ENCODE measurements at places on chromosomes 6 and 20.

DNA sequence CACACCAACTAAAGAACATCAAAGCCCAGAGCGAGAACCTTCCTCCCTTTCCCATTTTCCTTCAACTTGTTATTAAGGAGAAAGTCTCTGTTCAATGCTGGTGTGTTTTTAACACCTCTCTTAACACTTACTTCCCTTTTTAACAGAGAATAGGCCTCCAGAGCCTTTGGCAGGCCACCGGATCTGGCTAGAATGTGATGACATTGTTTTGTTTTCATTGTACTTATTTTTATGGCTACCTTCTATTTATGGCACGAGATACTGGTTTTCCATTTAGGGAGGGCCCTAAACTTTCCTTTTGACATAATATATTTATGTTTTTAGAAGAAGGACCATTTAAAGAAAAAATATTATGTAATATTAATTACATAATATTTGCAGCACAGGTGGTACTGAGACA is 21.6 kb downstream of the TCF15 start:
- DNase-seq: no peak

DNA sequence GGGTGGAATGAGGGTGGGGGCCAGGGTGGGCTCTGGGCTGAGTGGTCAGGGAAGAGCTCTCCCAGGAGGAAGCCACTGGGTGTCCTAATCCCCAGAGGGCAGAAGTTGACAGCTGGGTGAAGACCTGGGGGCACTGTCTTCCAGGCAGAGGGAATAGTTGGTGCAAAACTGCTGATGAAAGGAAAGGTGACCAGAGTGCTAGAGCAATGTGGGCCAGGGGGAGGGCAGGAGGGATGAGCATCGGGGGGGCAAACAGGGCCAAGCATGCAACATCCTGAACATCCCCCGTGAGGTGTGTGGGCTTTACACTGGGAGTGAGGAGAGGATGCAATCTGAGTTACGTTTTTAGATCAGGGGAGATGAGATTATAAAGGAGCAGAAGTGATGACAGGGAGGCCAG is 97.8 kb downstream of the NOL4L start:
- no peak for DNase-seq

GRCh38 chr6:116476002-116476678 is 15.0 kb downstream of the CALHM6 start:
- no peak for DNase-seq

DNA sequence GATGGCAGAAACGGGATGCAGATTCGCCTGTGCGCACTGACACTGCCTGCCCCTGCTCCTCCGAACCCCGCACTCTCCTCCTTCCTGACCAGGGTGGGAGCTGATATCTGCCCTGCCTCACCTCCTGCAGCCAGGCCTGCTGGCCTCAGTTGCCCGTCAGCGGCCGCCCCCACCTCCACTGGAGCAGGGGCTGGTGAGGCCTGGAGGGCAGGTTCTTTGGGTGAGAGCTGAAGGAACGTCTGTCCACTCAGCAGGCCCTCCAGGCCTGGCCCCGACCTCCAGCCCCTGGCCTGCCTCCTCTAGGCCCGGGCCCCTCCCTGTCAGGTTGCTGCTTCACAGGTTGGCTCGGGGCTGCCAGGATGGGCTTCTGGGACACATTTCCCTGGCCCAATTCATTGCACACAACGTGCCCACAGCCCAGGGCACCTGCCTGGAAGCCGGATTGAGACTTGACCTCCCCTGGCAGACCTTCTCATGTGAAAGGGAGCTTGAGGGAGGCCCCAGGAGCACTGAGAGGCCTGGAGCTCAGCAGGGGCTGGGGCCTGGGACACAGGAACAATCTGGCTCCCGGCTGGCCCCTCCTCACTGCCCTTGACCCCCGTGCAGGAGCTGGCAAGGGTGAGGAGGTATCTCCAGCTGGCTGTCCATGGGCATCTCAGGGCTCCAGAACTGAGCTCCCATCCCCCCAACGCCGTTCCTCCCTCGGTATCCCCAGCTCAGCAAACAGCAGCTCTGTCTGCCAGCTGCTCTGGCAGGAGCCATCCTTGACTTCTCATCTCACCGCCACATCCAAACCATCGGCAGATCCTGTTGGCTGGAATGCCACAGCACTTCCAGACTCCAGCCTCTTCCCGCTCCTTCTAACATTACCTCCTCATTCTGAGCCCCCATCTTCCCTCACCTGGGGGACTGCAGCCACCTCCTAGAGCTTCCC is 39.5 kb downstream of the SPDEF start:
- DNase-seq: no peak

DNA sequence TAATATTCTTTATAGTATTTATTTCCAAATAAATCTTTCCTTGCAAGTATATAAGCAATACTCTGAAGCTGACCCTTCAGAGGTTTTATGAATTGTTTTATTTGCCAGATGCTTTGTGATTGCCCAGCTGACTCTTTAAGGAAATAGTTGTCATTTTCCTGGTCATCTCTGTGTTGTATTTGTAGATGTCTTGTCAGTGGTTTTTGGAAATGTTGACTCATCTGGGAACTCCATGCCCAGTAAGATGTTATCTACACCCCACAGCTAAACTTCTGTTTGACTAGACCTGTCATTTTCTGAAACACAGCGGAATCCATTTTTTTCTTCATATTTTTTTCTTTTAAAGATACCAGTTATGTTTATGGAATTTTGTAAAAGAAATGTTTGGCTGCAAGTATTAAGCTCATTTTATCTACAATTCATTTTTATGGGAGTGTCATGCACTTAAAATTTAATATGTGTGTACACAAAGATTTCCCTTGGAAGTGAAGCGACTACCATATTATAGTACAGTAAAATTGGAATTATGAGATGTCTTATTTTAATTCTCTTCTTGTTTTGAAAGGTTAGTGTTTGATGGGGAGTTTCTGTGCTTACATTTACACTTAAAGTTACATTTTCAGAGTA is 491.0 kb downstream of the NKAIN2 start:
- no peak for DNase-seq

GRCh38 chr6:108771421-108771820 is 76.8 kb upstream of the ARMC2 start:
- no peak for DNase-seq

DNA sequence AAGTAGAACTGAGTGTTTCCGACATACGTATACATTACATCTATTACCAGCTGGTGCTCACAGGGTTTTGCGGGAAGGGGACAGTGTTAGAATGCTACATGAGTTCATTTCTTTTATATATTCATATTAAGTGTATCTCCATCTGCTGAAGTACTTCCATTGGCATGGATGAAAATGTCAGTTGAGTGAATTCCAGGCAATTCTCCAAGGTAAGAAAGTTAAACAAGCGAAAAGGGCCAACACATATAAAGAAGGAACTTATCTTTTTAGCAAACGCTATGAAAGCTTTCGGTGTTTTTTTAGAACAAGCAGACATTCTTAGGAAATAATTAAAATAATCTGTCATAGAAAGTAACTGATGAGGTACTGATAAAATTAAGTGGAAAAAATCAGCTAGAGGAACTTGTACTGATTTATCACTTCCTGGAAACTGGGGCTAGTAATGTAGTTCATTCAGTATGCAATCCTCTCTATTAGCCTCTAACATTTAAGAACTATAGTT is 34.6 kb downstream of the RNF146 start:
- DNase-seq: no peak

DNA sequence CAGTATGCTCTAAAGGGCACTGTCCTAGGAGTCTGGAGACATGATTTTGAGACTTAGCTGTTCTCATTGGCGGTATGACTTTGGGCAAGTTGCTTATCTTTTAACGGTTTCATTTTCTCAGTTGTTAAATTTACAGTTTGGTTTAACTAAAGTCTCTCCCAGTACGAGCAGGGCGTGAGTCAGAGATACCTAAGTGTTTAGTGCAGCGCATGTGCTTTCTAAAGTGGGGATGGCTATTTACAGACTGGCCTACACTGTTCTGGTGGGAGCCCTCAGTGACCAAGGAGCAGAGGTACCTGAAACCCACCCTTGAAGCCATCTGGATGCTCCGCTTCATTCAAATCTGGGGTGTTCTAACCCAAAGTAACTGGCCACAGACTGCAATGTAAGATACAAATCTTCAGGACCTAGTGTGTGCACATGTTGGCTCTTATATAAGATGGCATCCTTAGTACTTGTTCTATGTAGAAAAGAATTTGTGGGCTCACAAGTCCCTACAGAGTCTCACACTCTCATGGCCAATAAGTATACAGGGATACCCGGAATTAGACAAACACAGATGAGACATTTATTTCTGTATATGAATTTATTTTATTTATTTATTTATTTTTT is 10.7 kb downstream of the MSH5 start:
- no peak for DNase-seq

GRCh38 chr6:40252531-40253258 is 318.4 kb upstream of the MOCS1 start:
- no peak for DNase-seq

DNA sequence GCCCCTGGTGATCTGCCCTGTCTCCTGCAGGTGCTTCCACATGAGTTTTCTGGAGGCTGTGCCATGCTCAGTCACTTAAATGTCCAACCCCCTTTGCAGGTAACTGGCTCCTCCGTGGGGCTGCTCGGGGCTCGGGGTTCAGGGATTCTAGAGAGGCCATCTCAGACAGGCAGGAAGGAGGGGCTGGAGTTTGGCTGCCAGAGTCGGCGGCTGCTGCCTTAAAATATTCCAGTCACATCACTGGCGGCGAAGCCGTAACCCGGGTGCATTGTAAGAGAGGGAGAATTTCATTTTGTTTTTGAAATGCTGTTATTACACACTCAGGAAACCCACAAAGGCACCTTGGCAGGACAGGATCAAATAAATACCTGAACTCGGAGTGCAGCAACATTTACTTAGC is 212.9 kb upstream of the PMEPA1 start:
- no peak for DNase-seq

All from NCI-H1092 treated with DMSO at 0.1 percent for 48 hours (cell line).